ENCODE measurements at places on chromosomes 5 and 9. TPM values are rescaled to one million over a fixed set of nuclear protein-coding genes. Genes with fewer than 3 reads are reported as not detected.

GRCh38 chr5:172577267-172577909 is 63.7 kb upstream of the NEURL1B start:
- no peak overlapping the region for H3K27ac ChIP-seq
- no peaks in the 10 kb centered on the region for H3K36me3 ChIP-seq
- H3K4me1 ChIP-seq: no peaks in the 10 kb centered on the region
- H3K27me3 ChIP-seq: peaks cover 15% of the 10 kb centered on the region
- no peak for DNase-seq

- DNase-seq: no peak
- no peak overlapping the region for H3K27ac ChIP-seq
- H3K4me1 ChIP-seq: no peaks in the 10 kb centered on the region
- H3K27me3 ChIP-seq: no peaks in the 10 kb centered on the region
- no peaks in the 10 kb centered on the region for H3K36me3 ChIP-seq
Measured at GRCh38 chr5:114223866-114224265, 138.0 kb upstream of the KCNN2 start.

DNA sequence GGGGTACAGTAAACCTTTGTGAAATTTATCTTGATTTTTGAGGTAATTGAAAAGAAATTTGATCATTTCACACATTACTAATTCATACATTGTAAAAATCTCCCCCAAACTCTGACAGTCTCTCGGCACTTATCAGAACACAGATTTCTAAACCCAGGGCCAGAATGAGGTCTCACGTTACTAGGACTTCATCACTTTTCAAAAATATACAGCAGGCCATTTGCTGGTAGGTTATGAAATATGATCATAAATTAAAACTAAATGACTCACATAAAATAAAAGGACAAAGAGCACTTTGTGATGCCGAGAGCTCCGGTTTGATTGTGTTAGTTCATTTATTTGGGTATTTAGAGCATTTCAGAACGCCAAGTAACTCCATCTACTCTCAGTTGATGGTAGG is 17.0 kb downstream of the MSX2 start:
- H3K27me3 ChIP-seq: peaks cover 40% of the 10 kb centered on the region
- H3K4me1 ChIP-seq: no peaks in the 10 kb centered on the region
- no peak overlapping the region for H3K4me3 ChIP-seq

Gene SPINK6
- not detected for total RNA-seq

DNA sequence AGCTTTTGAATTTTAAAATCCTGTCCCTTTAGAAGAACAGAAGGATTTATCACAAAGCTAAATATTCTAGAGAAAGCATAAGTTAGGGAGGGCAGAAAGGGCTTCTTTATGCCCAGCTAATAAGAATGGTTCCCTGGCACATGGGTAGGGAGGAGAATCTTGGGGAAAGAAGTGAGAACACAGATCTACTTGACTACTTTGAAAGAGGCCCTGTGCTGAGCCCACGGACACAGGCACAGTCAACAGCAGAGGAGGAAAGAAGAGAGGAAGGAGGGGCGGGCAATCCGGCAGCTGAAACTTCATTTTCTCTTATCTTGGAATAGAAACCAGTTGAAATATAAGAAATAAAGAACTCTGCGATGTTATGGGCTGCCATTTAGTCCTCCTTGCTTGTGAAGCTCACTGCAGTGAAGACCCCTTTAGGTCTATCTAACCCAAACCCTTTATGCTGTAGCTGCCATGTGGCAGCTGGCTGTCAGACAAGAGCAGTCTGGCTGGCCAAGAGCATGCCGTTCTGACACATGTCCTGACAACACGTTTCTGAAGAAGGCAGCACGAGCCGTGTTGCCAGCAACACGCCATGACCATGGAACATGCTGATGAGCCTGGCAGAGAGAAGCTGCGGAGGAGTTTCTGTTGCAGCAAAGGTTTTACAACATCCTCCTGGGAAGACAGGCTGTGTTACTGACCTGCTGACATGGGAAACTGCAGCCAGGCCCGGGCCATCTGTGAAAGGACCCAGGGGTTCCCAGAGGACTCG is 34.2 kb downstream of the ABLIM3 start:
- H3K36me3 ChIP-seq: no peaks in the 10 kb centered on the region
- H3K4me3 ChIP-seq: no peak overlapping the region
- H3K4me1 ChIP-seq: no peaks in the 10 kb centered on the region
- H3K27ac ChIP-seq: no peak overlapping the region
- no peak for DNase-seq

DNA sequence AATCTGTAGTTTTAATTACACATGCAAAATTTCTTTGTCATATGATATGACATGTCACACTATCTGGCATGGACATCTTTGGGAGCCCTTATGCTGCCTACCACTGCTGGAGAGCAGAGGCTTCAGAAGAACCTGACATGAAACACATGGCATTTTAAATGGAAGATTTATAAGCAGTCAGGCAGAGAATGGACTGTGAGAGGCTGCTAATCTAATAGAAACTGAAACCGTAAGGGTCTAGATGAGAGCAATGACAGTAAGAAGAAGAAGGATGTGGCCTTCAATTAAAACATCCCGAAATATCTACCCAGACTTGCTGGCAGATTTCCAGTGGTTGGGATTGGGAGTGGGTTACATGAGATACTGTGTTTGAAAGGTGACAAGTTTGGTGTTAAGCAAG is 149.8 kb downstream of the MACIR start:
- no peak overlapping the region for H3K4me3 ChIP-seq
- peaks cover 14% of the 10 kb centered on the region for H3K27me3 ChIP-seq

Gene OTP
- total RNA-seq: not detected

DNA sequence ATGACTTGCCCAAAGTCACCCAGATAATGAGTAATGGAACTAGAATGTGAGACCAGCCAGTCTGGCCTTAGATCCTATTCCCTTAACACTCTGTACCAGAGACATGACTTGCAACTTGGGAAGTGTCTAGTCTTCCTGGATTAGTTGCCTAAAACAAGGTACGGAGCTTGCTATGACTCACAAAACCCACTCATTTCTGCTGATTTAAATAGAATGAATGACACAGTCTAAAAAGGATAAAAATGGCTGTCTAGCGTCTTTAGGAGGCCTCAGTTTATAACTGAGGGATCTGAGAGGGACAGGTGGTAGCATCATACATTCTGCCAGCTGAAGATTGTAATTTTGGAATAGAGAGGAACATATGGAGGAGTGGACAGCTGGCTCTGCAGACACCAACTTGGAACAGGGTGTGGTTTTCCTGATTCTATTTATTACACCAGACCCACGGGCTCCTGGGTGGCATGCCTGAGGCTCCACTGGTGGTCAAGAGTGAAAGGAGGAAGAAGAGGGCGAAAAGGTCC is 62.7 kb downstream of the ABLIM3 start:
- H3K4me1 ChIP-seq: no peaks in the 10 kb centered on the region
- no peaks in the 10 kb centered on the region for H3K36me3 ChIP-seq
- no peak overlapping the region for H3K27ac ChIP-seq
- H3K27me3 ChIP-seq: no peaks in the 10 kb centered on the region
- no peak overlapping the region for H3K4me3 ChIP-seq

GRCh38 chr9:38263532-38263931 is 129.0 kb upstream of the ALDH1B1 start:
- H3K27me3 ChIP-seq: peaks cover 18% of the 10 kb centered on the region
- H3K27ac ChIP-seq: no peak overlapping the region
- H3K4me3 ChIP-seq: no peak overlapping the region
- H3K4me1 ChIP-seq: no peaks in the 10 kb centered on the region
- peaks cover 27% of the 10 kb centered on the region for H3K36me3 ChIP-seq

GRCh38 chr5:153938191-153938842 is 100.4 kb downstream of the FAM114A2 start:
- H3K27ac ChIP-seq: no peak overlapping the region
- H3K4me3 ChIP-seq: no peak overlapping the region
- peaks cover 34% of the 10 kb centered on the region for H3K36me3 ChIP-seq
- DNase-seq: no peak
- H3K27me3 ChIP-seq: peaks cover 7% of the 10 kb centered on the region

- H3K36me3 ChIP-seq: no peaks in the 10 kb centered on the region
- no peak overlapping the region for H3K27ac ChIP-seq
- no peak for DNase-seq
Measured at GRCh38 chr9:18754537-18754936, 278.5 kb downstream of the SAXO1 start.

GRCh38 chr9:129285979-129286772 is 108.1 kb upstream of the IER5L start:
- DNase-seq: no peak
- no peak overlapping the region for H3K4me3 ChIP-seq
- no peaks in the 10 kb centered on the region for H3K4me1 ChIP-seq
